H1 (cell line): ENCODE measurements at places on chromosomes 2 and 18. TPM values are rescaled to one million over a fixed set of nuclear protein-coding genes. Genes with fewer than 3 reads are reported as not detected.

- no peaks in the 10 kb centered on the region for H3K27me3 ChIP-seq
- H3K36me3 ChIP-seq = no peaks in the 10 kb centered on the region
- H3K27ac ChIP-seq = no peak overlapping the region
- H3K4me1 ChIP-seq = no peaks in the 10 kb centered on the region
- no peak overlapping the region for H3K4me3 ChIP-seq
- no peak for DNase-seq
Measured at GRCh38 chr2:184936761-184937160, 338.4 kb downstream of the ZNF804A start.

GRCh38 chr2:1674766-1675397, 69.4 kb downstream of the PXDN start:
- H3K4me1 ChIP-seq = no peaks in the 10 kb centered on the region
- H3K27ac ChIP-seq = no peak overlapping the region
- H3K36me3 ChIP-seq = peaks cover 31% of the 10 kb centered on the region
- no peak overlapping the region for H3K4me3 ChIP-seq
- no peaks in the 10 kb centered on the region for H3K27me3 ChIP-seq

DNA sequence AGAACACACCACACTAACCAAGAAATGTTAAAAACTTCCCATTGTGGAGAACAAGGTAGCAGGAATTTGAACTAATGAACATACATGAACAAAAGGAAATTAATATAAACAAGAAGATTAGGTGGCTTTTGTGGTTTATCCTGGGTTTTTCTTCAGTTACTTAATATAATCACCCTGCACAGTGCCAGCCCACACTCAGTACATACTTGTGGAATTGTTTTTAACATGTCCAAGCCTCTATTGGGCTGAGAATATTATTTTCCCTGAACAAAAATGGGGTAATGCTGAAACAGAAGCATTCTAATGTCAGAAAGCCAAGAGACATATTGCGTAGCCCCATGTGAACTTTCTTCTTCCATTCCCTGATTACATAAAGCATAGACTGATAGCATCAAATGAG, 202.8 kb downstream of the DNER start:
- H3K27me3 ChIP-seq = no peaks in the 10 kb centered on the region
- no peak overlapping the region for H3K4me3 ChIP-seq
- no peaks in the 10 kb centered on the region for H3K4me1 ChIP-seq
- H3K36me3 ChIP-seq = no peaks in the 10 kb centered on the region

DNA sequence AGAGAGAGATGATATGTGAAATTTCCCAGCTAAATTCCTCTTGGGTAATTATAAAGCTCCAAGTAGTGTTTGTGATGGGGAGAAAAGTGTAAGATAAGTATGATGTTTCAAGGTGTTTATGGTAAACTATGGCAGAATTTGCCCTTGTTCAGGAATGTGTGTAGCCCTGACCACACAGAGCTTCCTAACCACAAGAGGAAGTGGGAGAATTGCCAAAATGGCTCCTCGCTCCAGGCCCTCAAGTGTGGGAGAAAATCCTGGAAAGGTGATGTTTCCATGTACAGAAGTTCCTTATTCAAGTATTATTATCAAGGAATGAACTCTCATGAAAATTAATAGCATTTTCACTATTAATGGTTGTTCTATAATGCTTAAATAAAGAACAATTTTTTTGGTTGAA, 878.3 kb downstream of the TDRD15 start:
- H3K27me3 ChIP-seq = no peaks in the 10 kb centered on the region
- no peaks in the 10 kb centered on the region for H3K4me1 ChIP-seq
- H3K4me3 ChIP-seq = no peak overlapping the region
- no peaks in the 10 kb centered on the region for H3K36me3 ChIP-seq
- H3K27ac ChIP-seq = no peak overlapping the region
- no peak for DNase-seq

- no peak for DNase-seq
- H3K27ac ChIP-seq = no peak overlapping the region
- H3K4me1 ChIP-seq = no peaks in the 10 kb centered on the region
- H3K4me3 ChIP-seq = no peak overlapping the region
- H3K36me3 ChIP-seq = no peaks in the 10 kb centered on the region
Measured at GRCh38 chr2:769771-770170, 92.6 kb upstream of the TMEM18 start.

The DUSP2 gene
- total RNA-seq = 8.7 and 10.1 TPM in 2 replicates
